ENCODE measurements at places on chromosomes 5 and 9. TPM values are rescaled to one million over a fixed set of nuclear protein-coding genes. Genes with fewer than 3 reads are reported as not detected.

DNA sequence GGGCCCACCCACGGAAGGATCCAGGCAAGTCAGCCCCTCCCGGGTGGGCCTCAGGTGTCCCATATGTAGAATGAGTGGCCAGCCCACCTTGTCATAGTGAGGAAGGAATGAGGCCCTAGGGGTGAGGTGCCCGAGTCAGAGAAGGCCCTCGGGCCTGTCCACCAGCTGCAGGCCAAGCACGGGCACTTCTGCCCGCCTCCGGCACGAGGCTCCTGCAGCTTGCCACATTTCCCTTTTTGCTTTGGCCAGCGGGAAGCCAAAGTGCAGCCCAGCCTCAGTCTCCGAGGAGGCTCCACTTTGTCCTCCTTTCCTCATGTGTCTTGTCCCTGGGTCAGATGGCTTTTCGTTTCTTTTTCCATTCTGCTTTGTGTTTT, 72.9 kb downstream of the PSMB7 start:
- DNase-seq, result no peak

GRCh38 chr5:112706446-112707016, 31.2 kb upstream of the APC start:
- no peak for DNase-seq

- no peak for DNase-seq
Observed at GRCh38 chr9:129687391-129687790, 21.9 kb downstream of the PRRX2 start.

- DNase-seq, result no peak
Observed at GRCh38 chr9:79974806-79975422, 403.1 kb downstream of the TLE4 start.

SLC6A7 gene
- total RNA-seq, result not detected

DNA sequence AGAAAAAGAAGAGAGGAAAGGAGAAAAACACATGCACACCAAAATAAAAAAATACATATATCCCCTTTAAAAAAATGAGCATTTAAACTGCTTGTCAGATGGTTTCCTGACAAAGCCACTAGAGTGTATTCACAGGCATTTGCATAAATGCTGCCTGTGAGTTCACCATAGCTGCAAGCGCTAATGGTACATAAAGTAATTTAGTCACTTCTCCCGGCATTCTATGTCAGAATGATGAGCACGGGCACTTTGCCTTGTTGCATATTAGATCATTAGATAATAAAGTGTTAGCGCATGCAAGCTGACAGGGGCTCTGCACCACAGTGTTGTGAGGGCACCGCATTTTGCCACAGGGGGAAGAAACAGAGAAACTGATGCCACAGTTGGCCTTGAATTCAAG, 280.6 kb downstream of the EBF1 start:
- no peak for DNase-seq

Measured in dermis blood vessel endothelial cell (primary cell).